Activated CD4-positive, alpha-beta T cell treated with anti-CD3 and anti-CD28 coated beads for 24 hours (primary cell): ENCODE measurements at places on chromosomes 16 and 17.

- peak; percentile 91 for DNase-seq
Observed at GRCh38 chr16:30956601-30957455, 726 bp upstream of the SETD1A start.

DNA sequence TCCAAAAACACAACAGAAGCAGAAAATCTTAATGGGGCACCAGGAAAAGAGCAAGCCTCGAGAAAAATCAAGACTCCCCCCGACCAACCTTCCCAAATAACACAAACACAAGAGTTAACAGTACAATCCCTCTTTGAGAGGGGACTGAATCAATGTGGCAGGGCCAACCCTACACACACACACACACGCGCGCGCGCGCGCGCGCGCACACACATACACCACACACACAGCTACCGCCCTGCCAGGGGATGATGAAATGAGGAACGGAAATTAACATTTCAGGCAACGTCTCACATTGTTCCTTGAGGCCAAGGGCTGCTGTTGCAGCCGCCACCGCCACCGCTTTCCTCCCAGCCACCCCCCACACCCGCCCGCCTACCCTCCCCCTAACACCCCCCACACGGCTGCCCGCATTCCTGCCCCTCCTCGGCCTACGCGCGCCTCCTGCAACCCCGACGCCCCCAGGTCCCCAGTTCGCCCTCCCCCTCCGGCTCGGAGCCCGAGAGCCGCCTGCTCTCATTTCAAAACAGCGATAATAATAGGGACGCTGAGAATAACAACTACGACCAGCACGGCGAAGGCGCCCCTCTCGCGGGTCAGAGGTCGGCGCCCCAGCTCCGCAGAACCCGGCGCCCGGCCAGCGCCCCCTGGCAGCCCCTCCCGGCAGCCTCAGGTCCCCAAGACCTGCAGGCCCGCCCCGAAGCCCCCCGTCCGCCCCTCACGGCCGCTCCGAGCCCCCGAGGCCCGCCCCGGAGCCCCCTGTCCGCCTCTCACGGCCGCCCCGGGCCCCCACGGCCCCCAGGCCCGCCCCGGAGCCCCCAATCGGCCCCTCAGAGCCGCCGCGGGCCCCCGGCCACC, 1.1 kb downstream of the ANKRD11 start:
- peak; percentile 68 for DNase-seq

- no peak for DNase-seq
Observed at GRCh38 chr17:37541880-37542660, 52.4 kb downstream of the DUSP14 start.

DNA sequence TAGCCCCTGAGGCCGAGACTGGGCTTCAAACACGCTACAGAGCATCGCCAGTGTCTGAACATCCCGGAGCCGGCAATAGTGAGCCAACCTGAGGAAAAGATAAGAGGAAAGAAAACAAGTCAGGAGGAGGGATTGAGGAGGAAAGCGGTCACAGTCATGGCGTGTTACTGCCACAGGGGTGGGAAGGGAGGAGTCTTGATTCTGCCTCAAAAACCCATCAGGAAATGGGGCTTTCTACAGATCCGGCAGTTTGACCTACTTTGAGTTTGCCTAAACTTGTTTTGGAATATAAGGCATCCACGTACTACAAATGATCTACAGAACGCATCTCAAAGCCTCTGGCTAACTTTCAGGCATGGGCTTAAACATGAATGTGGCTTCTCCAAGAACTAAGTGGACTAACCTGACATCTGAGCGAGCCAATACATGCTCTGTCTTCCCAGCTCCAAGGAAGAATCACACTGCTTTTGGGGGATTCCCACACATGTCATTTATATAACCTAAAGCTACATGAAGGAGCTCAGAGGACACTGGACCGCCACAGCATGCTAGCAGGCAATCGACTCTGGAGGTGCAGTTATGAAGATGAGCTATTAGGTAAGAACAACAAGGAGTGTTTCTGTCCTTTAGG, 96.6 kb downstream of the WDR59 start:
- no peak for DNase-seq

- no peak for DNase-seq
Observed at GRCh38 chr17:61597607-61598006, 6.6 kb upstream of the NACA2 start.

- no peak for DNase-seq
Observed at GRCh38 chr17:4409659-4410058, 24.1 kb upstream of the SPNS3 start.

DNA sequence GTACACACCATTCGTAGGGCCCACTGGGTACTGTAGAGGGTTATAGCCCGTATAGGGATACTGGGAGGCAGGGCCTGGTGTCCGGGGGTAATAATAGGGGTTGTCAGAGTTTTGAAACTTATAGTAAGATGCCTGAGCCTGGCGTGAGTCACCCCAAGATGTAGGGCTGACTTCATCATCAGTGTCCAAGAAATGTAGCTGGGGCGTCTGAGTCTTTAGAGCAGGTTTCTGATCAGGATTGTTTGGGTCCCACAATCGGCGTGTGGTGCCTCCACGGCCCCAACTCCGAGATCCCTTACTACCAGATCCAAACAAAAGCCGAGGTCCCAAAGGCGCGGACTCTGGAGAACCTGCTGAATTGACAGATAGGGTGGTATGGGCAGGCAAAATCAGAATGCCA, 4.4 kb downstream of the SMG6 start:
- no peak for DNase-seq

DNA sequence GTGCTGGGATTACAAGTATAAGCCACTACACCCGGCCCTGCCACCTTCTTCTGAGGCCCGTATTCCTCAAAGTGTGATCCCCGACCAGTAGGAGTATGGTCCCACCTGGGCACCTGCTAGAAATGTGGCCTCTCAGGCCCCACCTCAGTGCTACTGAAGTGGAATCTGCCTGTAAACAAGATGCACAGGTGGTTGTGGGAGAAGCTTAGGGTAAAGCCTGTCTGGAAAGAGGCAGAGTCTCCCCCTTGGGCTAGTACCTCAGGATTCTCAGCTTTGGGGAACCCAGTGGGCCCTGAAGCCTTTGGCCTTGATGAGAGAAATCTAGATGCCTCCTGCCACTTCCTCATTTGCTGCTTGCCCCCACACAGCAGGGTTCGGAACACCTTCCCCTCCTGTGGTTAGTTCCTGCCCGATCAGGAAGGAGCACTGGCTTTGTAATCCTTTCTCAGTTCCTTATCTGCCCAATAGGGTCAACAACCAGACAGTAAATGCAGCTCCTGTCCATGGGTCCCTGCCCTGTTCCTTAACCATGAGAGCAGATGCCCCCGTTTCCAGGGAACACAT, 25.2 kb downstream of the TK2 start:
- no peak for DNase-seq

- DNase-seq: no peak
Observed at GRCh38 chr16:15701975-15702970, 52.2 kb downstream of the NDE1 start.

- no peak for DNase-seq
Observed at GRCh38 chr17:47254403-47254943, 846 bp downstream of the ITGB3 start.

- peak; percentile 14 for DNase-seq
Observed at GRCh38 chr17:73720187-73720834, 76.1 kb upstream of the SDK2 start.

DNA sequence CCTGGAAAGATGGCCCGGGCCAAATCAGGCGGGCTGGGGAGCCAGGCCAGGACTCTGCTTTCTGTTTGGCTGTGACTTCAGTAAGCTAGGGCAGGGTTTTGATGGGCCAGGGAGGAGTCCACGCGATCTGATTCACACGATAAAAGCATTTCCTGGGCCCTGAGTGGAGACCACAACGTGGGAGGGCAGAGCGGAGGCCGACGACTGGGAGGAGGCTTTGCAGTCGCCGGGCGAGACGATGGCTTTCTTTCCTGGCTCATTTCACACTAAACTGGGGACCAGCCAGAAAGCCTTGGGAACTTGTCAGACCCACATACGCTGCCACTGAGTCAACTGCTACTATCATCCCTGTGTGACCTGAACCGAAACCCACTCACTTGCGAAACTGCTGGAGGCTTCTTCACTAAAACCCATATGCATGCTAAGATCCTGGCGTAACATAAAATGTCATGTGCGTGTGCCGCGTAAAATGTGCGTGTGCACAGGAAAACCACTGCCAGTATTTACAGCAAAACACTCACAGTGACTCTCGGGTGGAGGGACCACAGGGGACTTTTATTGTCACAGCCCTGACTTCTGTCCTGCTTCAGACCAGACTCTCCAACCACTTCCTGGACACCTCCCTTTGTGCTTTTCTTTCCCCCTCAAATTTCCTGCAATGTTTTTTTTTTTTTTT, 14.2 kb upstream of the RHBDF2 start:
- peak; percentile 58 for DNase-seq

DNA sequence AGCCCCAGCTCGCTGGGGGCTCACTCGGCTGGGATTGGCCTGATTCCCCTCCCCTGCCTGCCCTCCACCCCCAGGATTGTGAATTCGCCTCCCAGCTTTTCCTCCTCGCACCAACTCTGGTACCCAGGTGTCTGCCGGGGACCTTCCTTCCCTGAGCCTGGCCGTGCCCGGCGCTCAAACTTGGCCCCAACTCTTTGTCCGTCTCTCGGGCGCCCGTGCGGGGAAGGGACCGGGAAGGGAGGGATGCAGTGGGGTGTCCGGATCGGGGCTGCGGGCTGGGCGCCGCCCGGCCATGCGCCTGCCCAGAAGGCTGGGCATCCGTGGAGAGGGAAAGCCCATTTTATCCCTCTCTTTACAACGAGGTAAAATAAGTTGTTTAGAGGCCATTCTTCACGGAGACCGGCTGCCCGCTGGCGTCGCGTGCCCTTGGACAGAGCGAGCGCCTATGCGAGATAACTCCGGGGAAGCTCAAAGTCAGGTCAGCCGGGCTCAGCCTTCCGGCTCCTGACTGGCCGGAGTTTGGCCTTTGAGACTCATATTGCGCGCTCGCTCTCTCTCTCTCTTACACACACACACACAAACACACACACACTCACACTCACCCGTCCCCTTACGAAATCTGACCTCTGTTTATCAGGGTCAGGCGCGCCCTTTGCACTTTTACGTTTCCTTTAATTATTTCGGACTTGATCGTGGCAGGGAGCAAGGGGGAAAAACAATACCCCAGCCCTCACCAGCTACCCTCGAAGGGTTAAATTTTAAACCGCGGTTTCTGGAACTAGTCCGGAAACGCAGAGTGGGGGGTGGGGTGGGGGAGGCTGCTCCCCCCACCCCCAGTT, 774 bp upstream of the MAF start:
- no peak for DNase-seq

GRCh38 chr16:82341146-82341669, 171.2 kb upstream of the MPHOSPH6 start:
- DNase-seq: no peak

GRCh38 chr17:61380836-61381525, 18.7 kb upstream of the TBX2 start:
- no peak for DNase-seq

- DNase-seq: no peak
Observed at GRCh38 chr17:55294042-55294751, 29.4 kb downstream of the HLF start.

DNA sequence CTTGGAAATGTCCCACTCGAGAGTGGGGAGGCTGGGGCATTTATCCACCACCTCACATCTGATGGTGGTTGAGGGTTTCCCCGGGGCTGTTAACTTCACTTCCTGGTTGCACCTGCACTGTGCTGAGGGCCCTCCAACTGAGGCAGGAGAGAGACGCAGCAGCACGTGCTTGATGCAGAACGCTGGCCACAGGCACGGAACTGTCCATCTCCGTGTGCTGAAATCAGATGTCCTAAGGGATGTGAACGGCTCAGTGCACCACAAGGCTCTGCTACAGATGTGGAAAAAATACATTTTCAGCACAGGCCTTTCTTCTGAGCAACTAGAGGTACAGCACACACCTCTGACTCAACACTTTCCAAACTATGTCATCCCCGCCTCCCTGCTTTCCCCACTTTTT, 114.8 kb upstream of the C16orf82 start:
- no peak for DNase-seq

DNA sequence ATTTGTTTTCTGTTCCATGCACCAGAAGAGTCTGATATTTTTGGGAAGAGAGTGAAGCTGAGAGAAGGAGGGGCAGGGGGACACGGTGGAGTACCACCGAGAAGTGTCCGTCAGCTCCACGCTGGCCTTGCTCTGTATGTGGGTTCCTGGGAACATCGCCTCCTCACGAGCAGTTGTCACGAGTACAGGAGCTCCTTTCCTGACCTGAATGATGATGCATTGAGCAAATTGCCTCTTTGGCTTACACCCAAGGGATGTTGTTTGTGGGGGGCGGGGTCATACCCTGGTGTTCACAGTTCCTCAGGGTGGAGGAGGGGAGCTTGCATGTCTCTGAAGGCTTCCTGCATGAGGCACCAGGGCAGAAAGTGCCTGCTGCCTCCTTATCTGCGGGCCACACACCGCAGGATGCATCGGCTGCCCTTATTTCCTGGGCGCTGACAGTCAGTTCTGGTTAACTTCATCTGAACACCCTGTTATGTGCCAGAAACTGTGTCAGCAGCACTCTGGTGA, 36.2 kb downstream of the RGS9 start:
- DNase-seq: peak; percentile 33

- DNase-seq: no peak
Observed at GRCh38 chr16:85088570-85089199, 23.6 kb downstream of the CIBAR2 start.

DNA sequence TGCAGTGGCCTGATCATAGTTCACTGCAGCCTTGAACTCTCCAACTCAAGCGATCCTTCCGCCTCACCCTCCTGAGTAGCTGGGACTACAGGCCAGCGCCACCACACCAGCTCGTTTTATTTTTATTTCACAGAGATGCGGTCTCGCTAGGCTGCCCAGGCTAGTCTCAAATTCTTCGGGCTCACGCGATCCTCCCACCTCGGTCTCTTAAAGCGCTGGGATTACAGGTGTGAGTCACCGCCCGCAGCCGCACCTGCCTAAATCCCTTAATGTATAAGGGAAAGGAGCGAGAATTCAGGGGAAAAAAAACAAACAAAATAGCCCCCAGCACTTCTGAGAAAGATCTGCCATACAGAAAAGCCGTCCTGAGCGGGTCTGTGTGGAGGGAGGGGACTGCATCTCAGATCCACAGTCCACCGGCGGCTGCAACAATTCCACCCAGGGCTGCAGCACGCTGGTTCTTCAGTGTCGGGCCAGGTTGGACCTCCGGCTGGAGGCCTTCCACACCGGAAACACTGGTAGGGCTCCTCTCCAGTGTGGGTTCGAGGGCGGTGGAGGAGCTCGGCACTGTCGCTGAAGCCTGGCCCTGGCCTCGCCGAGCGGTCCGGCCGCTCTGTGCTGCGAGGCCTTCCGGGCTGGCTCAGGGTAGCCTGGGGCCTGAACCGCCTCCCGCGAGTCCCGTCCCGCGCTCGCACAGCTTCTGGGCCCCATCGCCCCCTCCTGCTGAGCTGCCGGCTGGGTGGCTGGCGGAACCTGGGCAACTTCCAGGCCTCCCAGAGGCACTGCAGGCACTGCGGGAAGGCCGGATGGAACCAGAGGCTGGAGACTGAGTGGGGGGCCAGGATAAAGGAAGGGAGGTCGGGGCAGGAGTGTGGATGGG, 7.0 kb downstream of the ZNF843 start:
- DNase-seq: no peak
